ENCODE measurements at places on chromosomes 7 and 10.

DNA sequence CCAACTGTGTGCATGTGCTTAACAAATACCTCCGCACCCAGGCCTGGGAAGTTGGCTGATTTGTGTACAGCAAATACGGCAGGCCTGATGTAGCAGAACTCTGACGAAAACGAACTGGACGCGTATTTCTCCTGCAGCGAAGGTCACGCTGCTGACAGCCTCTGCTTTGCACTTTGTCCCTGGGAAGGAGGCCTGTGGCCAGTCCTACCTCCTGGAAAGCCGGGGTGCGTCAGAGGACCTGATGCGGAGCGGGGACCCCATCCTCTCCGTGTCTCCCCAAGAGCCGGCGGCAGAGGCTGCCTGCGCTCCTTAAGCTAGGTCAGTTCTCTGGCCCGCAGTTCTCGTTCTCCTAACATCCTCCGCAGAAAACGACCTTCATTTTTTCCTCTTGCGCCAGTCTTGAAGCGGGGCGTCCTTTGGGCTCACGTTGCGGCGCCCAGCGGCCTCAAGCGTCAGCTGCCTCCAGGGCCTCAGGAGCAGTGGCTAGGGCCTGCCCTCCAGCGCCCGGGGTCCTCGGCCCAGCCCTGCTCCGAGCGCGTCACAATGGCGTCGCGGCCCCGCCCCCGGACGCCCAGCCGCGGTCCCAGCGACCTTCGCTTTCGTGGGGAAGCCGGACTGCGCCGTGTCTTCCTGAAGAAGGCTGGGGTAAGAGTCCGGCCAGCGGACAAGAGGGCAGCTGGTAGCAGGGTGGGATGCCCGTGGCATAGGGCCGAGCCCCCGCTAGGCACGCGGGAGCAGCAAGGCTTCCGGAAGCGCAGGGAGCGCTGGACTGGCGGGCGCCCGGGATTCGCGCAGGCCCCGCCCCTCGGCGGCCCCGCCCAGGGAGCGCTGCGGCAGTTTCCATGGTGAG lies at the start of gene ZNF487:
ZNF487 (plus strand) TSS at position 821 of the 850 bp plus-strand sequence. CDS start 38,703 bp downstream, outside the sequence.
- DNase-seq, result peak; percentile 89

GRCh38 chr7:31744294-31744874 lies 57.4 kb downstream of the PPP1R17 start:
- DNase-seq, result peak; percentile 60

- no peak for DNase-seq
These were observed 1239.3 kb downstream of the TYW1 start for GRCh38 chr7:68235937-68236336.

DNA sequence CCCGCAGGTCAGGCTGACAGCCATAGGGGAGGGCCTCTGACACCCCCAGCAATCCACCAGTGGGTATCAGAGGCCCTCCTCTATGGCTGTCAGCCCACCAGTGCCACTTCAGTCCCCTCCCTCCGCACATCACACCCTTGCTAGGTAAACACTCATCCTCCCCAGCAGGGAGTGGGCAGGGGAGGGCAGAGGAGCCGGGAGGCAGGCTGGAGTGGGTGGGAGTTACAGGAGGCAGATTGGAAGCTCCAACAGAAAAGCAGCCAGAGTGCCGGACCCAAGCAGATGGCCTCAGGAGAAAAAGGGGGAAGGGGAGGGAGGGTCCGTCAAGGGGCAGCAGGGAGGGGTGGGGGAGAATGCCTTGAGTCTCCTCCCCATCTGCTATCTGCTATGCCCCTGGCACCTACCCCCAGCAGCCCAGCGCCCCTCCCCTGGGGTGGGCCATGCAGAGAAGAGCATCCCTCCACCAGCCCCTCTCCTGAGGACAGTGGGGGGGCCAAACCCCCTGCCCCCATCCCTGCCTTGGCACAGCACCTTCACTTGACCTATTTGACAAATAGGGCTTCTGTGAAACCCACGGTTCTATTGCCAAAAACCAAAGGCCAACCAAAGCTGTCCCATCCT lies 2.4 kb downstream of the RASGEF1A start:
- DNase-seq, result no peak

- DNase-seq, result no peak
These were observed 52.9 kb downstream of the RELN start for GRCh38 chr7:103936558-103936957.
